AG04450 (cell line): ENCODE measurements at places on chromosomes 3 and 15. TPM values are rescaled to one million over a fixed set of nuclear protein-coding genes. Genes with fewer than 3 reads are reported as not detected.
A peak's percentile ranks its signal among the peaks of the same experiment; 100 is the strongest.

Gene ANKRD63
- not detected in 2 replicates for polyA plus RNA-seq

Gene TNFAIP8L3
- polyA plus RNA-seq: 0.30 and 0.36 TPM in 2 replicates

DNA sequence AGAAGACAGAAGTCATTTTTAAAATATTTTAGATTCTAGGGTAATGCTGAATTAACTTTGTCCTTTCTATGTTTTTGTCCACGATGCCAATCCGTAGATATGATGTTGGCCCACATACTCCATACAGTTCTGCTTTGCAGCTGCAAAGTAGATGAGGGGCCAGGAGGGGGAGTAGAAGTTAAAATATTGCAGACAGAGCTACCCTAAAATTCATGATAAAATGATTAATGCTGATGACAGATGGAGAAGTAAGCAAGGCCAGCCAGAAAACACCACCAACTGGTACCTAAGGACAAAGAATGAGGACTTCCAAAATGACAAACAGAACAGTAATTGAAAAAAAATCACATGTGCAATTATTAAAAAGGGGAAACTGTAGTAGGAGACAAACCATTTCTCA is 756.6 kb upstream of the ARPP21 start:
- DNase-seq: no peak

- DNase-seq: no peak
These were observed 361.5 kb upstream of the KCNH8 start for GRCh38 chr3:18786650-18787323.

DNA sequence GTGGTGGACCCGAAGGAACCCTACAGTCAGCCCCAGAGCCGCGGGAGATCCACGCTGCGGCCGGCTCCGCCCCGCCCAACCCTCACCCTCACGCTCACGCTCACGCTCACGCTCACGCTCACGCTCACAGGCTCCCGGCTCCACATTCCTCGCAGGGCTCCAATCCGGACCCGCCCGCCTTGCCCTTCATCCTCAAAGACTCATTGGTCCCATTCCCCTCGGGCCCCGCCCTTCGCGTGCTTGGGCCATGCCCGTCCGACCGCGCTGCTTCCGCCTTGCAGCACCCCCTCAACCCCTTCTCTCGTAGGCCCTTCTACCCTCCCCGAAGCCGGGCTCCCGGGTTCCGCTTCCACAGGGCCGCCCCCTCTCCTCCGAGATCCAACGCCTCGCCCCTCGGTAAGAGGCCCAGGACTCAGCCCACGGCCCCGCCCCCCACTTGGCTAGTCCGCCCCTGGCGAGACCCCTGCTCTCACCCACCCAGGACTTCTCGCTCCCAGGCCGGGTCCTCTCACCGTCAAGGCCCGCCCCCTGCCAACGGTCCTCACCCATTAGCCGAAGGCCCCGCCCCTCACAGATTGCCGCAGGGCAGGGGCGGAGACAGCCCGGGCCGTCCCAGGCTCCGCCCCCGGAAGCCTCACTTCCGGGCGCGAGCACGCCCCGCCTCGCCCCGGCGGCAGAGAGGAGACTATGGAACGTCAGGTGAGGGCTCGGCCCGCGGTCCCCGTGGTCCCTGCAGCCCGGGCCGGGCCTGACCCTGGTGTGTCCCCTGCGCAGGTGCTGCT is at the start of gene APEH:
Gene APEH (plus strand): TSS at position 637 of the 782 bp plus-strand sequence. CDS start 51 bp downstream, at position 688.
- peak; percentile 93 for DNase-seq

Gene TTLL13
- 0.04 and 0.07 TPM in 2 replicates for polyA plus RNA-seq

Gene SLC22A13
- 0.15 and 0.19 TPM in 2 replicates for polyA plus RNA-seq

GRCh38 chr3:137202941-137203340 is 245.2 kb downstream of the IL20RB start:
- no peak for DNase-seq
